ENCODE measurements at places on chromosomes 16 and 17.

DNA sequence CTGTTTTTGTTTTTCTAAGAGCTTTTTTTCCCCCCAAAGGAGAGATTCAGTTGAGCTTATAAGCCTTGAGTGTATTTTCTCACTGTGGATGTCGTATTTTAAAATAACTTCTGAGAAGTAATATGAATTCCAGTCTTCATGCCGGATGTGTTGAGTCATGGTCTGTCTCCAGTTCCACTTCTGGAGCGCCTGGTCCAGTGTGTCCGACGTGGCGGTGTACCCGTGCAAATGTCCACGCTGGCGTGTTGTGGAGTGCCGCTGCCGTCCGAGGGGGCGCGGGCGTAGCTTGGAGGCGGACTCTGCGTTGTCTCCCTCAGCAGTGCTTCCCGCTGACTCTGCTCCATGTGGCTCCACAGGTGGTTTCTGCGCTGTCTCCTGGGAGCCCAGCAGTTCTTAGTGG, 60.9 kb upstream of the ZNF750 start:
- no peak for DNase-seq

DNA sequence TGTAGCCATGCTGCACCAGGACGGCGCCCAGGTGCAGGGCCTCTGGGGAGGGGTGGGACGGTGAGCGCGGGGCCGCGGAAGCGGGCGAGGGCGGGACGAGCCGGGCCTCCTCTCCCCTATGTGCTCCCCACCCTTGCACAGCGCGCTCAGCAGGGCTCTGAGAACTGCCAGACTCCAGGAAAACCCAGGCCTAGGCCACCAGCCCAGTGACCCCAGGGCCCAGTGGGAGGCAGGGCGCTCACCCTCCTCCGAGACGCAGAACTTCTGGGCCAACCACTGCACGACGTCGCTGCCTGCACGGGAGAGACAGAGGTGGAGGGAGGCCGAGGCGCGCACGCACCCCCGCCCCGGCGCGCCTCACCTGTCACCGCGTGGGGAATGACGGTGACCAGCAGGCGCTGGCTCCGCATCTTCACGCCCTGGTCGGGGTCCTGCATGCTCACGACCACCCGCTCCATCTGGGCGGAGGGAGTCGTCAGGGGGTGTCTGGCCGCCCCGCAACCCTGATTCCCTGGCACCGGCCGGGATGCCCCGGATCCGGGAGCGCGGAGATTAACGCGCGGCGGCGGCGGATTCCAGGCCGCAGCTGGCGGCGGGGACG, 603 bp downstream of the RGS11 start:
- no peak for DNase-seq

- no peak for DNase-seq
Observed at GRCh38 chr16:69443927-69444631, 19.7 kb downstream of the CYB5B start.

- DNase-seq, result no peak
Observed at GRCh38 chr17:28112606-28113005, 70.1 kb downstream of the NLK start.

DNA sequence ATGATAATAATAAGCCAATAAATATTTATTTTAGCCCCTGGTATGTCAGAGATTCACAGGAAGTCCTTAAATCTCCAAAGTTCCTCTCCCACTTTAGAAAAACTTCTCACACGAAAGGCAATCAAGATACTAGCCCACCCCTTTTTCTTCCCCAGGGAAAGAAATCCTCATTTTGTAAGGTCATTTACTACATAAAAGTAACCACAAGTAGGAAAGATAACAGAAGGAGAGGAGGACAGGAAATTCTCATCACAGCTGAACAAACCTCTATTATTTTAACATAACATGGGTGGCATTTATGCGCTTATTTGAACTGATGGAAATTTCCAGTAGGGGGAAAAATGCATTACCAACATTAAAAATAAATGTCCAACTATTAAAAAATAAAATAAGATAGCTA, 3.4 kb downstream of the FAM222B start:
- no peak for DNase-seq

- DNase-seq, result no peak
Observed at GRCh38 chr16:55643161-55643970, 12.4 kb upstream of the SLC6A2 start.

DNA sequence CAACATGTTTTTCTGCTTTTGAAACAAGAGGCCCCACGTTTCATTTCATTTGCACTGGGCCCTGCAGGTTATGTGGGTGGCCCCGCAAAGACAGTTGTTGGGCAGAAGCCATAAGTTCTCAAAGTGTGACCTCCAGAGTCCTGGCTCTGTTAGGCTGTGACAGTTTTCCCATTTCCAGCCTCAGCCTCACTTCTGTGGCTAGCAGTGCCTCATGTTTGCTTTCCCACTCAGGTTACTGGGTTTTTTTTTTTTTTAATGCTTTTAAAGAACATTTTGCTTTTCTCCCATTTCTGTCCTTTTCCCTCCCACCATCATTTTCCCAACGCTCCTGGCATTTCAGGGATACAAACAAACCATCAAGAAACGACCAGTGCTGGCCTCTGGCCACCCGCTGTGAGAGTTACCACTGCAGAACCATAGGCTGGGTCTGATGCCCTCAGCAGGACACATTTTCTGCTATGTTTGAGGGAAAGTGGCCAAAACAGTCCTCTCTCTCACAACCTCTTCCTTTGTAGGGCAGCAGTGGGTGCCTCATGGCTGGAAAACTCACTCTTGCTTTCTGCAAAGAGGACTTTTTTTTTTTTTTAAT, 159.0 kb upstream of the MPHOSPH6 start:
- DNase-seq, result no peak

DNA sequence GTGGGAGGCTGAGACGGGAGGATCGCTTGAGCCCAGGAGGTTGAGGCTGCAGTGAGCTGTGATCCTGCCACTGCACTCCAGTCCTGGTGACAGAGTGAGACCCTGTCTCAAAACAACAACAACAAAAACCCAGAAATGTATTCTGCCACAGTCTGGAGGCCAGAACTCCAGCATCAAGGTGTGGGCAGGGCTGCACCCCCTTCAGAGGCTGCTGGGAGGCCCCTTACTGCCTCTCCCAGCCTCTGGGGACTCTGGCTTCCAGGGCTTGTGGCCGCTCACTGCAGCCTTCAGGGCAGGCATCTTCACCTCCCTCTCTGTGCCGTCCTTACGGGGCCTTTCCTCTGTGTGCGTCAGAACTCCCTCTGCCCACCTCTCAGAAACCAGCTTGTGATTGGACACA, 209.4 kb upstream of the GSE1 start:
- DNase-seq, result no peak

DNA sequence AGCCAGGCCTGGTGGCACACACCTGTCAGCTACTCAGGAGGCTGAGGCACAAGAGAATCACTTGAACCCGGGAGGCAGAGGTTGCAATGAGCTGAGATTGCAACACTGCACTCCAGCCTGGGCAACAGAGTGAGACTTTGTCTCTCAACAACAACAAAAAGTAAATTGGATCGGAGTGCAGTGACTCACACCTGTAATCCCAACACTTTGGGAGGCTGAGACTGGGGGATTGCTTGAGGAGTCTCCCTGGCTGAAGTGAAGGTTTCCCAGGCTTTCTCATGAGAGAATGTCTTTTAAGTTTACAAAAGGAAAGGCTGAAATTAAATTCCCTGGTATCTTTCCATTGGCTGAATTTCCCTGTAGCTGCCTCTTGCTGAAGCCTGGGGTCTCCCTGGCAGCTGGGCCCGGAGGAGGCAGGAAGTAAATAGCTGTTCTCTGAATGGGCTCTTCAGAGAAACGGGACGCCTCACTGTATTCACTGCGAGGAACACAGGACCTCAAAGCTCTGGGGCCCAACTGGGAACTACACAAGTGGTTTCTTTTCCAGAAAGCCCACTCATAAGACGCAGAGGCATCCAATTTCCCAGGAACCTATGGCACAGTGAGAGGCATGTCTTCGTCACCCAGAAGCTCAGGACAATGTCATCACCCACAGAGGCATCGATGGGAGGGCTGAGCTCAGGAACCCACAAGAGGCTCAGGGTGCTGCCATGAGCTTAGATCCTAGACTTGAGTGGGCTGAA, 77.4 kb upstream of the SMURF2 start:
- DNase-seq, result no peak

DNA sequence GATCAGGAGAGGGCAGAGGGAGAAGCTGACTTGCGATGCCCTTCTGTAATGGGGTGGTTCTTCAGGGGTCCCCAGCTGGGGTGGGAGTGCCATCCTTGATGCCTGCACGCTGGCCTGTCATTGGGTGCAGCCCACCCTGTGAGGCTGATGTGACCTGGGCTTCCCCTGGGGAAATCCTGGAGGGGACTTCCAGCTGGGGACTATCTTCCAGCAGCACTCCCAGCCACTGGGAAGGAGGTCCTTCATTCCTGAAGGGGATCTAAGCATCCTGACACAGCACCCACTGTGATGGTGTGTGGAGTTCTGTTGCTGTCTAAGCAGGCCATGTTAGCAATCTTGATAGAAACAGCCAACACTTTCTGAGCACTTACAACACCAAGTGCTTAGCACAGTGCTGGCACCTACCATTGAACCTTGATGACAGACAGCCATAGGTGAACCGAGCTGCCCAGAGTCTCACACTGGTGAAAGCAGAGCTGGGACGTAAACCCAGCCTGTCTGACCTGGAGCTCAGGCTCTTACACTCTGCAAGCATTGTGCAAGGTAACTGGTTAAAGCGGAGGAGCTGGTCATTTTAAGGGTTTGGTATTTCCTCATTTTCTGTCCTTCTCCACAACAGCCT, 211.3 kb downstream of the CCDC182 start:
- no peak for DNase-seq

DNA sequence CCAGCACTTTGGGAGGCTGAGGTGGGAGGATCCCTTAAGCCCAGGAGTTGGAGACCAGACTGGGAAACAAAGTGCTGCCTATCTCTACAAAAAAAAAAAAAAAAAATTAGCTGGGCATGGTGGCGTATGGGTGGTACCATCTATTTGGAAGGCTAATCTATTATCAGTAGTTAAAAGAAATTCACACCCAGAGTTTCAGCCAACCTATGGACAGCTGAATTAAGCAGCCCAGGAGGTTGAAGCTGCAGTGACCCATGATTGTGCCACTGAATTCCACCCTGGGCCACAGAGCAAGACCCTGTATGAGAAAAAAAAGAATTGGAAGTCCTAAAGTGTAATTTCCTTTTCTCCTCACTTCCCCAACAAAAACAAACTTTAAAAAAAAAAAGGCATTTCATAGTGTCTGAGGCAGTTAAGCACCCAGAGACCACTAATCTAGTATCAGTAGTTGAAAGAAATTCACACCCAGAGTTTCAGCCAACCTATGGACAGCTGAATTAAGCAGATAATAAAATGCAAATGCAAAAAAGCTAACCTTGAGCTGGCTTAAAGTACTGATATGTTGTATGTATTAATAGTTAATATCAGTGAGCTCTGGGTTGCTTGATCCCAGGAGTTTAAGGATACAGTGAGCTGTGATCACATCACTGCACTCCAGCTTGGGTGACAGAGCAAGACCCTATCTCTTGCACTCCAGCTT, 18.1 kb downstream of the CLTC start:
- no peak for DNase-seq

- DNase-seq, result no peak
Observed at GRCh38 chr17:29563816-29564215, 3.0 kb downstream of the ABHD15 start.

GRCh38 chr17:1060991-1061390, 64.1 kb downstream of the TIMM22 start:
- no peak for DNase-seq

GRCh38 chr16:86836503-86837129, 258.3 kb downstream of the FOXL1 start:
- no peak for DNase-seq

GRCh38 chr17:3911271-3912053, 4.8 kb downstream of the P2RX1 start:
- DNase-seq, result peak; percentile 45

DNA sequence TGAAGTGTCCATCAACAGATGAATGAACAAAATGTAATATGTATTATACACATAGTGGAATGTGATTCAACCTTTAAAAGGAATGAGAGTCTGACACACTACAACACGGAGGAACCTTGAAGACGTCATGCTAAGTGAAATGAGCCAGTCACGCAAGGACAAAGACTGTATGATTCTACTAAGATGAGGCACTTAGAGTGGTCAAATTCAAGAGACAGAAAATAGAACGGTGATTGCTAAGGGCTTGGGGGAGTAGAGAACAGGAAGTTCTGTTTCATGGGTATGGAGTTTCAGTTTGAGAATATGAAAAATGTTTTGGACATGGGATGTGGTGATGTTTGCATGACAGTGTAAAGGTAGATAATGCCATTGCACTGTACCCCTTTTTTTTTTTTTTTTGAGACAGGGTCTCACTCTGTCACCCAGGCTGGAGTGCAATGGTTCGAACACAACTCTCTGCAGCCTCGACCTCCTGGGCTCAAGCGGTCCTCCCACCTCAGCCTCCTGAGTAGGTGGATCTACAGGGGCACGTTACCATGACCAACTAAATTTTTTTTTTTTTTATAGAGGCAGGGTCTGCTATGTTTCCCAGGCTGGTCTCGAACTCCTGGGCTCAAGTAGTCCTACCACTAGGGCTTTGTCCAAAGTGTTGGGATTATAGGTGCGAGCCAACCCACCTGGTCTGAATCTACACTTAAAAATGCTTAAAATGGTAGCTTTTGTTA, 2.9 kb upstream of the CCDC102A start:
- DNase-seq, result no peak

GRCh38 chr17:77454242-77455095, 313.7 kb downstream of the SEC14L1 start:
- DNase-seq, result no peak

GRCh38 chr16:1152123-1152638, 725 bp upstream of the CACNA1H start:
- DNase-seq, result no peak

GRCh38 chr16:31334934-31335333, 20.0 kb upstream of the ITGAX start:
- DNase-seq, result no peak

GRCh38 chr16:14020141-14020540, 51.0 kb upstream of the MRTFB start:
- DNase-seq, result no peak

- DNase-seq, result no peak
Observed at GRCh38 chr16:1031666-1032065, 40.9 kb upstream of the SSTR5 start.

- DNase-seq, result no peak
Observed at GRCh38 chr17:38498353-38498752, 70.1 kb downstream of the ARHGAP23 start.

DNA sequence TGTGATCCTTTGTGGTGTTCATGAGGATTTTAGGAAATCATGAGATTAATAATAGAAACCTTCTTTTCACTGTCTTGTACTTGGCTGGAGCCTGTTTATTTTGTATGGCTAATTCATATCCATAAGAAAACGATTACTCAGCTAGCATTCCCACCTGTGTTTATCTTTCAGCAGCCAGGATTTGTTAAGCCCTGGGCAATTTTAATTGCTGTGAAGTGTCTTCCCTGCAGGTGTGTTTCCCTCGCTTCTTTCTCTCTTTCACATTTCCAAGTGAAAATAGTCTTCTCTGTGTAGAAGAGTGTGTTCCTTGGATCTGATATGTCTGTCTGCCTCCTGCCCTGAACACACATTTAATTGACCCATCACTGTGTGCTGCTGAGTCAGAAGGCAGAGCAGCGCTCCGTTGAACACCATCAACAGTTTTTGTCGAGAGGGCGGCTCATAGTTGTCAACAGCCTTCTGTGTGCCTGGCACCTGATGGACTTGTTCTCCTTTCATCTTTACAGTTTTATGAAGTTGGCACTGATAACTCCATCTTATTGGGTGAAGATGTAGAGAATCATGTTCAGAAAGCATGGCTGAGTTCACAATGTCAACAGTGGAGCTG, 83.2 kb downstream of the SPECC1 start:
- no peak for DNase-seq

- peak; percentile 55 for DNase-seq
Observed at GRCh38 chr17:65099941-65100315, 37.2 kb upstream of the RGS9 start.

- DNase-seq, result no peak
Observed at GRCh38 chr17:79090443-79091225, 16.0 kb downstream of the ENGASE start.

All from activated T-helper 1 cell treated with anti-CD3 and anti-CD28 coated beads, Interleukin-2, amount 50 U/mL, for 16 hours (primary cell).